ENCODE measurements at places on chromosomes 3 and 15. TPM values are rescaled to one million over a fixed set of nuclear protein-coding genes. Genes with fewer than 3 reads are reported as not detected.

The GP9 gene
- not detected for total RNA-seq

- peak; percentile 57 for DNase-seq
These were observed 36.0 kb upstream of the COLQ start for GRCh38 chr3:15557511-15557946.

DNA sequence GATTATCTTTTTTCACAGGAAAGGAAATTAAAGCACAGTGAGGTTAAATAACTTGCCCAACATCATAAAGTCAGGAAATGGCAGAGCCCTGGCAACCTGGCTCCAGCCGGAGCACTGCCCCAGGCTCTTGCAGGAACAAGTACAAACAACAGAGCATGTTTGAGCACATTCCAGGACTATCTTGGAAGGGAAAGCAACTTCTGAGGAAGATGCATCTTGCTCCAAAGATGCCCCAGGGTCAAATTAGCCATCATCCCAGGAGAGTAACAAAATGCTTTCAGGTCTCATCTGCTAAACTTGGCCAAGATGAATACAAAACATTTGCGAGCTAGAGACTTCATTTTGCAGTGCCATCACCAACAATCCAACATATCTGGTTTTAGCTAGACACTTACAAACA lies 162.4 kb upstream of the LRRN1 start:
- DNase-seq: no peak

GRCh38 chr3:13537244-13537908 lies 11.5 kb upstream of the FBLN2 start:
- no peak for DNase-seq

DNA sequence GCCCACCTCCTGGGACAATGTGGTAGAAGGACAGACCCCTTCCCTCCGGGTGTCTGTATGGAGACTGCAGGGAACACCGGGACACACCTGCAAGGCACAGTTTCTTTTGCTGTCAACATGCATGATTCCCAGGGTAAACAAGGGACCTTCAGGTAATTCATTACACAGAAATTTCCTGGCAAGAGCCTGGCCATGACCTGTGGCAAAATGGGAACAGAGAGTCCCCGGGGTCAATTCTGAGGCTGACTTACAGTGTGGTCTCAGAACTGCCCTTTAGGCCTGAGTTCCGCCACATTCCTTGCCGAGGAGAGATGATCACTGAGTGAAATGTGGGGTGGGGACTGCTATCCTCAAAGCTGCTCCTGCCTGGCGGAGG lies 6.3 kb downstream of the STARD5 start:
- DNase-seq: no peak

DNA sequence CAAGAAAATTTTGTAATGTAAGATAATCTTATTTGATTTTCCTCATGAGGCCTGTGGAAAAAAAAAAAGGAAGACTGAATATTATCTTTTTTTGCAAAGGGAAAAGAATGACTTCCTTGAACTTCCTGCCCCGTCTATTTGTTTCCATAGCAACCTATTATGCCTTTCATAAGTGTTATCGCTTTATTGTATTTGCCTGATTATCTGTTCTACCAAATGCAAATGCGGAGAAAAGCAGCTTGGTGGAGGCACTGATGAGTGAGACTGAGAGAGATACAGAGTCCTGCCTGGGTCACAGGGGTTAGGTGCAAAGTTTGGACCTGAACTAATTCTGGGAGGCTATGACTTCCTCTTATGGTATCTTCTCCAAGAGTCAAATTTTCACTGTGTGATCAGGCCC lies 334.0 kb upstream of the KCNMB2 start:
- peak; percentile 42 for DNase-seq

The SLC28A1 gene
- total RNA-seq: not detected

GRCh38 chr15:51829376-51830275 lies at the start of gene TMOD3:
Gene TMOD3 (plus strand): TSS chr15:51829653. CDS start chr15:51862885, 33,232 bp downstream.
- DNase-seq: no peak

The INSYN1 gene
- 0.05 TPM for total RNA-seq

The TRIM42 gene
- total RNA-seq: not detected

- DNase-seq: no peak
These were observed 688.3 kb upstream of the LMCD1 start for GRCh38 chr3:7813365-7813764.

GRCh38 chr3:36312351-36312750 lies 68.0 kb upstream of the STAC start:
- no peak for DNase-seq

GRCh38 chr3:157107644-157108133 lies 52.3 kb downstream of the CCNL1 start:
- no peak for DNase-seq

GRCh38 chr15:66288551-66289185 lies 4.7 kb upstream of the DIS3L start:
- DNase-seq: no peak

DNA sequence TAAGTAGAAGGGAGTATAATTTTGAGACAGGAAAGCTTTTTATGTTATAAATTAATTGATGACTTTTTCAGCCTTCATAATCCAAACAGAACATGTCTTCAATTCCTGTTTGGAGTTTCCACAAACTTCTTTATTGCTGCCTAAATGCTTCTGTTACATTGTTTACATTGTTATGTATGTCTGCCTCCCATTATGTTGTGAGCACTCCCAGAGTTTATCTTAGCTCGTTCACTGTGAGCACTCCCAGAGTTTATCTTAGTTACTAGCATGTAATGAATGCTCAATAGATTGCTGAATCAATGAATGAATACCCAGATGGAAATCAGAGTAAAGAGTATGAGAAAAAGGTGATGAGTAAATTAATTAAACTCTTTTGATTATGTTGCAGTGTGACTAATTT lies 1178.0 kb downstream of the ROBO1 start:
- DNase-seq: no peak

DNA sequence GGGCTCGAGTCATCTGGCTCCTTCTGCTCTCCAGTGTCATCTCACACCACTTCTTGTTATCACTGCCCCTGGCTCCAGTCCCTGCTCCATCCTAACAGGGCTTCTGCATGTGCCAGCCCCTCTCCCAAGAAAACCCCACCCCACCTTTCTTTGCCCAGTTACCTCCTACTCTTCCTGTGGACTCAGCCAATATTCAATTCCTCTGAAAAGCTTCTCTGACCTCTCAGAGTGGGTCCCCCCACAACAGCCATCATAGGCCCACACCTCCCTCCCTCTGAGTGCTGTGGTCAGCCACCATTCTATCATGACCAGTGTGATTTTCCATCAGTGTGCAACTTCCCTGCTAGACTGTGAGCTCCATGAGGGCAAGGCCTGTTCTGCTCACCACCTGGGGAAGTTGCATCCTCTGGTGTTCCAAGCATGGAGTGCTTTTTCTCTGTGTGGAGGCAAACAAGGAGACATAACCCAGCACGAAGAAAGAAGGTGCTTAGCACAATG lies 71.6 kb downstream of the ADCY5 start:
- no peak for DNase-seq

- no peak for DNase-seq
These were observed 48.4 kb upstream of the TRAK1 start for GRCh38 chr3:42042747-42043098.

The APOD gene
- 8.6 TPM for total RNA-seq

GRCh38 chr3:123027292-123028232 lies at the start of gene SEMA5B:
Gene SEMA5B (minus strand): TSS chr3:123027763. CDS start chr3:122961263, 66,500 bp downstream.
- DNase-seq: no peak

The GOLGA6A gene
- not detected for total RNA-seq

- no peak for DNase-seq
These were observed 28.8 kb downstream of the GOLIM4 start for GRCh38 chr3:168066882-168067281.

The CD276 gene
- total RNA-seq: 179 TPM

GRCh38 chr3:185470323-185470722 lies 28.5 kb downstream of the TMEM41A start:
- no peak for DNase-seq

The CKMT1A gene
- not detected for total RNA-seq

The CASR gene
- total RNA-seq: not detected

- no peak for DNase-seq
These were observed 4.5 kb downstream of the RPL22L1 start for GRCh38 chr3:170865209-170866094.

The ALDH1A3 gene
- total RNA-seq: 27.1 TPM

Measured in glomerular endothelial cell (primary cell).